ENCODE measurements at places on chromosomes 4 and X.

DNA sequence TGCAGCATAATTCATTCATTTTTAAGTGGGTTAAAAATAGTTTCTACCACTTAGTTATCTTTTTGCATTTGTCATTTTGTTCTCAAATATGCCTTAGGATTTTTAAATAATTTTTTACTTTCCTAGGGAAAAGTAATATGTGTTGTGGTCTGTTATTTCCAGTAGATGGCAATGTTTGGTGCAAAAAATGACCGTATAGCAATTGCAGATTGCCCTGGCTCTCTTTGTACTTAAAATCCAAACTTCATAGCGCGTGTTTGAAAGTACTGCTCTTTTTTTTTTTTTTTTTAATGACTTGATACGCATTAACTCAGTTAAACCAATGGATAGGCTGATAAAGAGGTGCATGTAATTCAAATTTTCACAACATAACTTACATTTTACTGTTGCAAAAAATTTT lies 74.4 kb upstream of the RBMX start:
- DNase-seq, result no peak

DNA sequence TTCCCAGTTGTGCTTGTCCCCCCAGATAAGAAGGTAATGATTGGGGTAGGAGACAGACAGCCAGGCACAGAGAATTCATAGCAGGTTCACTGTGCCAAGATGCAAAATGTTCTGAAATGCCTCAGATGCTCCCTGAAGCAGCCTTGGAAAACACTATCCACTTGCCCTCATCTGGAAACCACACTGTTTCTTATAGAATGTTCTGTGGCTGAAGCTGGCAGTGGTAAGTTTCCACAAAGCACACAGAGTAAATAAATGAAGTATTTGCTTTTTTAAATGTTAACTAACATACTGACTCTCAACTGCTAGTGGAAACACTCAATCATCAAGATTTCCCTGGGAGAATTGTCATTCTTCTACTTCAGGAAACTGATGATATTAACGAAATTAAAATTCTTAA lies 311.4 kb downstream of the PRDM5 start:
- no peak for DNase-seq

DNA sequence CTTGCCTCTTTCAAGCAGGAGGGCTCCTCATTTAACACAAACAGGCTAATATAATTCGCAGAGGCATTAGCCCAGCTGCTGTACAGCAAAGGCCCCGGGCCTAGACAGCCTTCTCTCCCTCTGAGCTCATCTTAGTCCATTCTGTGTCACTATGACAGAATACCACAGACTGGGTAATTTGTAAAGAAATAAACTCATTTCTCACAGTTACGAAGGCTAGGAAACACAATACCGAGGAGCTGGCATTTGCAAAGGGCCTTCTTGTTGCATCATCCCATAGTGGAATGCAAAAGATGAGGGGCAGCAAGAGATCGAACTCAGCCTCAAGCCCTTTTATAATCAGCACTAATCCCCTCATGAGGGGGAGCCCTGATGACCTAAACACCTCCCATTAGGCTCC lies 48.5 kb downstream of the TSPAN5 start:
- DNase-seq, result no peak

DNA sequence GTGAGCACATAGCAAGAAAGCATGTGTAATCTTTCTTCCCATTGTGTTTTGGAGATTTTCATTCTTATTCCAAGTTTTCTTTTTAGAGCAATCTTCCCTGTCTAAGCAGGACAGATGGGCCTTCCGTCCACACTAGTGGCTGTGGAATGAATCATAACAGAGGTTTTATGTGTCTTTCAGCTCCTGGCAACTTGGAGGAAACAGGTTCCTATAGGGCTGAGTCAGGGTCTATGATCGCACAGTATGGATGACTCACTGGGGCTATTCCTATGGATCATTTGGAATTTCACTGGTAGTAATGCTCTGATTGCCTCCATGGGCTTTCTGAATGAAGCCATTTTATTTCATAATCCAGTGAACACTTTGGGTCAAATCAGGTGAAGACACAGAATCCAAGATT lies 51.8 kb upstream of the CBLL2 start:
- DNase-seq, result no peak

GRCh38 chrX:150664290-150664689 lies 28.9 kb upstream of the MTMR1 start:
- no peak for DNase-seq

GRCh38 chr4:3399277-3400194 lies 42.2 kb upstream of the HGFAC start:
- DNase-seq, result no peak
